DMS 273 treated with DMSO at 0.1 percent for 48 hours (cell line): ENCODE measurements at places on chromosomes 6 and 20.

- no peak for DNase-seq
Measured at GRCh38 chr6:118467181-118467580, 80.9 kb upstream of the PLN start.

DNA sequence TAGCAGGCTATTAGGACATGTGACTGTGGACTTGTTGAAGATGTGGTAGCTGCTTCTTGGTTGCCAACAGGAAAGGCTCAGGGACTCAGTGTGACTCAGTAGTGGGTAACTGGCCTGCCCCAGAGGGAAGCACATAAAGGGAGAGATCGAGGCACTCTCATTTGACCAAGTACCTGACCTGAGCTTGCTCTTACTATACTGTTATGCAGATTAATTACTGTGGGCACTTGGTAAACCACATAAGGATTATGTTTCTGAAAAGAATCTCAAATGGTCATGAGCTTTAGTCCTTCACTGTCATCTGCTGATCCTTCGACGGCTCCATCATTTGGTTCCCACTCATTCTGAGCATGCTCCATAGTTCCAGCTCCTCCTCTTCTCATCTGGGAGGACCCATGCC, 48.2 kb upstream of the RPL7L1 start:
- no peak for DNase-seq

GRCh38 chr6:157222201-157222981, 100.9 kb downstream of the TMEM242 start:
- no peak for DNase-seq

DNA sequence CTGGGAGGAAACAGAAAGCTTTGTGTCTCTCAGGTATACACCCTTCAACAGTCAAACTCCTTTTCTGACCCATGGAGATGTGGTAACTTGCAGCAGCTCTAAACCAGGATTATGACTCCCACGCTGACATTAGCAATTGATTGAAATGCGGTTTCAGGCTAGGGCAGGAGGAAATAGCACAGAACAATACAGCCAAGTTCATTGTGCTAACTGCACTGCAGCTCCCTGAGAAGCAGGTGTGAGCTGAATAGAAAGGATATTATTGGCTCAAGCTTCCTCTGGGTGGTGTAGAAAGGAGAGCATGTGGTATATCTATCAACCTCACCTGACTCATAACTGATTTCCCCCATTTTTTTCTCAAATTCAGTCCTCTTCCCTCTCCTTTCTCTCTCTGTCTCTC, 612.3 kb upstream of the BTBD3 start:
- DNase-seq, result no peak

- DNase-seq, result no peak
Measured at GRCh38 chr6:84643778-84644177, 120.6 kb downstream of the TBX18 start.

DNA sequence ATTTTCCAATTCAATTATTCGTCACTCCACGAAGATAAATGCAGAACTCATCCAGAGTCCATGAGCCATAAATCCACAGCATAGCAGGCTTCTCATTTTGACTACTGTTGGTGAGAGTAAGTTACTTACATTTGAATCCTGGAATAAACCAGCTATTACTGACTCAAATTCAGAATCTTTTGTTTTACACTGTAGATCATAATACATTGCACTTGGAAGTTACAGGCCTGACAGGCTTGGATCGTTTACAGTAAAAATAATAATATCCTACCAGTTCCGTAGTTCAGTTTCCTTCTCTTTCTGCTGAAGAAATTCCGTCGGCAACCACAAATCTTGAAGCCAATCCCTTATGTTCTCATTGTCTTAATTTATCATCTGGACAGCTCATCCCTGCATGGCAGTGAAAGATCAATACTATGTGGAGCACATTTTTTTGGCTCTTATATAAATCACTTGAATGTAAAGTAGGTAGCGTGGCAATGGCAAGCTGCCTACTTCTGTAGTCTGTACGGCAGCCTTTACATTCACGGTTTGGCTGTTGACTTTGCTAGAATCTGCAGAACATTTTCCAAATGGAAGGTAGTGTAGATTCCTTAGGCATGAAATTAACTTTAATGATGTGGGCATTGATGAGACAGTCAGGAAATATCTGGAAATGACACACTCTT, 142.9 kb downstream of the WDR27 start:
- DNase-seq, result no peak

DNA sequence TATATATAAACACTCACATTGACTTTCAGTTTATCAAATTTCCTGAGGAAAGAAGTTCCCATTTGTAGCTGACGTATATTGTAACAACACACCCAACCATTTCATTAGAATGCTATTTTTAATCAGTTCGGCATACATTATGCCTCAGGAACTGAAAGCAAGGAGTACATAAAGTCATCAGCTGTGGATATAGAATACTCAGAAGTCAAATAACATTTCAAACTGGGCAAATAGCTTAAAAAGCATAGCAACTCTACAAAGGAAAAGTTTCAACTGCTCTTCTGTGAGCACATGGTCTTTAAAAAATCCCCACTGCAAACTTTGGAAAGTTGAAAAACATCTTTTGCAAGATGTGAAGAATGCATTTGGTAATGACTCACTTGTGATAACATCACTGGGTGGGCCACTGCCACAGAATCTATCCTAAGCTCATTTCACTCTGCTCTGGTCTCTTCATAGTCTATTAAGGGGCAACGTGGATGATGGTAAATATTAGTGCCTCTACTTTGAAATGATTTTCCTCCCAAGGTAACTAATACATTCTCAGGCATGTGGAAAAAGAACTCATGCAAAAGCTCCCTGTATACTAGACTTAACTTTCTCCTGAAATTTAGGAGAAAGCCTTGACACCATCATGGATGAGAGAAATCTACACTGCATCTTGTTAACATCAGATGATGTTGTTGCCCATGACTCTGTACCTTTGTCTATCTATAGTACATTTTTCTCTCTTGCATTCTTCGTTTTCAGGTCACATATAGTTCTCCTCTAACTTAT, 49.2 kb downstream of the FYN start:
- DNase-seq, result no peak

DNA sequence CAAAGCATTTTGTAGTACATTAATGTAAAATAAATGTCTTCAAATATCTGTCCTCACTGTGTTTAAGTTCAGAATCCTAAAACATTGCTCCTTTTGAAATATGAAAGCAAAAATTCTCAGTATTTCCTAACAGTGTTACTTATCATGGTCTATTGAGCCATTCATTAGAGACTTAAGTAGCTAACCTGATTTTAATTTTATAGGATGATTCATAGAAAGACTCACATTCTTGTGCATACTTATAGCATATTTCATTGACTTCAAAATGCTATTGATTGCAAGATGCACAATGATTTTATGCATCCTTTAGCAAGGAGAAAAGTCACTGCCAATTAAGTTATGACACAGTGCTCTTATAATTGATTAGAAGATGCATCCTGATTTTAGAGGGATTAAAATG, 85.7 kb downstream of the HIVEP1 start:
- DNase-seq, result no peak

GRCh38 chr6:133368664-133369063, 127.5 kb downstream of the EYA4 start:
- no peak for DNase-seq
